CD4-positive, alpha-beta T cell treated with Interleukin-15 for 4 hours (primary cell): ENCODE measurements at places on chromosomes 3 and 15.

GRCh38 chr15:34473840-34474239 lies 36.2 kb upstream of the GOLGA8A start:
- DNase-seq = no peak

- DNase-seq = no peak
Observed at GRCh38 chr3:132332508-132332907, 15.3 kb downstream of the ACP3 start.

DNA sequence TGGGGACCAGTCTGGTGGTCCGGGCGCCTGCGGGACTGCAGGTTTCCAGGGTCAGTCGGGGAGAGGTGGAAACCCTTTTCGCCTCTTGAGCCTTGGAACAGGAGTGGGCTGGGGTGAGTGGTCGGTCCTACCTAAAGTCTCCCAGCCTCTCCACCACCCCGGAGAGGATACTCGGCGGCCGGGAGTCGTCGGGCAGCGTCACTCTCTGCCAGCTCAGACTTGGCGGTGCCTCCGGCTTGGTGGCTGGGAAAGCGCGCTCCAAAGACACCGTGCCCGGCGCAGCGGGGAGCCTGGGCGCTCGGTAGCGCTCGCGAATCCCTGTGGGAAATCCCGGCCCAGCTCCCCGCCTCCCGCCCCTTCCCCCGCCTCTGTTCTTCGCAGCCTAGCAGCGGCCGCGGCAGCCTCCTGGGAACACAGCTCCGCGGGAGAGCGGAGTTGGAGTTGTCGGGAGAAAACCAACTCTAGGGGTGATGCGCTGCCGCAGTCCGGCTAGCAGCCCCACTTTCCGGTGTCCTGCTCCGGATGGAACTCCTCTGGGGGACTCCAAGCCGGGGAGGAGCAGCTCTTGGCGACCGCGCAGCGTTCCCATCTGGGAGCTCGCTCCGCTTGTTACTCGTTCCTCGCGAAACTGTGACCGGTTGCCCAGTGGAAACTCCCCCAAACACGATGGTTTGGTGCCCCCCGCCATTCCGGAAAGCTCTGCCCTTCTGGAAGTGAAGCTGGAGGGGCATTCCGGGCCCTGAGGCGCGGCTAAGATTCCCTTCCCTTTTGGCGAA lies 1.4 kb downstream of the EPHB1 start:
- no peak for DNase-seq

DNA sequence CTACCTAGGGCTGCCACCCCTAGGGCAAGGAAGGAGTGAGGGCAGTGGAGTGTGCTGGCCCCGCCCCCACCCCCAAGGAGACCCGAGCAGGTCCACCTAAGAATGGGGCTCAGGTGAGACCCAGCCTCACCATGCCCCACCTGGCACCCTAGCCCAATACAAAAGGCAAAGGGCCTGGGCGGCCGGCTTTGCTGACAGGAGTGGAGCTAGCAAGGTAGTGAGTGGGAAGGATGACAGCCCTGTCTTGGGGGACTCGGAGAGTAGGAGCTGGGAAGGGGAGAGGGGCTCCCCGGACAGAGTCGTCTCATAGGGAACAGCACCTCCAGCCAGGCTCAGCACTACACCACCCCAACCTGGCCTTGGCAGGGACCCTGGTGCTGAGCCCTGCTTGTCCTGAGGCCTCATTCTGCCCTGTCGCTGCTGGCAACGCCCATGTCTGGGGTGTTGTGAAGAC lies 12.1 kb downstream of the C15orf39 start:
- no peak for DNase-seq

DNA sequence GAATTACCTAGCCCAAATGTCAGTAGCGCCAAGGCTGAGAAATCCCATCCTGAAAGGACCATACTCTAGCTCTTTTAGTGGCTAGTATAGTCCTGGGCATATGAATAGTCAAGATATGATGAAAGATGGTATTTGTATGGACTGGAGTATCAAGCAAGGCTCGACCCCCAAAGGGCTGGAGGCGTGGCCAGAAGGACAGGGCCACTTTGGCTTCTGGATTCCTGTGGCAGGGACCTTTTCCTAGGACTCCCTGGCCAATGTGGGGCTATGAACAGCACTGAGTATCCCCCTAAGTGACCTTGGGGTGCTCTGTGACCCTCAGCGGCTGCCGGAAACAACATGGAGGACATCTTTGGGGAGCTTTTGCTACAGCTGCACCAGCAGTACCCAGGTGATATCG lies 6.0 kb downstream of the MPI start:
- DNase-seq = no peak

DNA sequence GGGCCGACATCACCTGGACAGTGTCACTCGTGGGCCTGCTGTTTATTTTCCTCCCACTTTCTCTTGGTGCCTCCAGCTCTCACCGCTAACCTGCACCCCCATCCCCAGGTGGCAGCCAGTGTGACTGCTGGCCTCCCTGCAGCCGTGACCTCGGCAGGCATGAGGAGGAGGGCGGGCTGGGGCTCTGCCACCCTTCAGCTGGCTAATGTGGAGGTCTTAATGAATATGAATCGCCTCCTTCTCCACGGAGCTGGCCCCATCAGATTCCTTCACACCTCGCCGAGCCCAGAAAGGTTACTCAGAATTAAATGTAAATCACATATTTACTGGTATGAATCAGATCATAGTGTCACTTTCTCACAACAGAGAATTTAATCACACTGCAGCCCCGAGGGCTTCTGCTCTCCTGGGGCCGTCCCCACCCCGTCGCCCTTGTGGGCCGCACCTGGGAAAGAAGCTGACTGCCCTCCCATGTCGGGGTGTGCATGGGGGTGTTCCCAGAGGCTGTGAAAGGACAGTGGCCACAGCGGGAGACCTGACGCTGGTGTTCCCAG lies 171.1 kb upstream of the TLE3 start:
- DNase-seq = no peak

DNA sequence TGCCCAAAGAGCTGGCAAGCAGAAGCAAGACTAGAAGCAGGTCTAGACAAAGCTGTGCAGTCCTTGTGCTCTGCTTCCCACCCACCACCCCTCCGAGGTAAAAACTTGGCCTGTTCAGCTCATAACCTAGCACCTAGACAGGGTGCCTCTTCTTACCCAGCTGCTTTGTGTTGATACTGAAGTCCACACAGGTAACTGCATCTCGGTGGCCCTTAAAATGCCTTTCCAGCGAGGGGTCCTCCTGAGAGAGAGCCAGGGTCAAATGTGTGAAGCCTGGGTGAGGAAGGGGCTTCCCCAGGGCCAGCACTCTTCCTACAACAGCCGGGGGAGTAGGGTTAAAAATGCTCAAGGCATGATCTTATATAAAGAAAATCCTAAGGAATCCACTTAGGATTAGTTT lies 3.4 kb downstream of the POC1A start:
- DNase-seq = no peak

DNA sequence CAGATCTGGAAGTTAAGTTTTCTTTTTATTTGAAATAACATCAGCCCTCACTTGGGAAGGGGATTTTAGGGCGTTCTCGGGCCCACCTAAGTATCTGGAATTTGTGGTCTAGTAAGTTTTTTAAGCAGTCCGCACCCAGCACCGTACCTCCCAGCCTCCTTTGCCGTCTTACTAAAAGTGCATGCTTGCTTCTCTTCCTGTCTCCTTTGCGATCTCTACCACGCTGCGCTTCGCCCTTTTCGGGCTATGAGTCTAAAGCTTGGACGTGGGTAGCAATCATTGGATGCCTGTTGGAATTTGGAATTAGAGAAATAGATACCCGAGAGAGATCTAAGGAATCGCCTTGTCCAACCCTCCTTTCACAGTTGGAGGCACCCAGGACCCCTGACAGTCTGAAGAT lies 1.1 kb downstream of the THSD4 start:
- DNase-seq = no peak

- no peak for DNase-seq
Observed at GRCh38 chr15:43250785-43251184, 15.9 kb downstream of the TGM5 start.

- DNase-seq = no peak
Observed at GRCh38 chr3:48896936-48897335, 1.7 kb downstream of the SLC25A20 start.

- no peak for DNase-seq
Observed at GRCh38 chr3:105458518-105459215, 92.0 kb downstream of the ALCAM start.

DNA sequence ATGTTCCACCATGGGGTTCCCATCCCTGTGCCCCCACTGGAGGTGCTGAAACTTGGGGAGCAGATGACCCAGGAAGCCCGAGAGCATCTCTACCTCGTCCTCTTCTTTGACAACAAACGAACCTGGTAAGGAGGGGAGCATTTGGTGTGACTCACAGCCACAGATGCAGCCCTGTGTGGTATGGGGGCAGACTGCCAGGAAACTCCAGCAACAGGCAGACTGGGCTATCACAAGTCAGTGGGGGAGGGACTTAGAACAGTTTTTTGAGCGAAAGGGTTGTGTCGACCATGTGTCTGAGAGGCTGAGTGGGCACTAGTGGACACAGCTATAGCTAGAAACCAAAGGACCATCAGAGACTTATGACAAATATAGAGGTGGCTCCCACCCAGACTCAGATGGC lies 3.4 kb upstream of the OGG1 start:
- no peak for DNase-seq

GRCh38 chr15:83813682-83814081 lies 159.8 kb downstream of the ADAMTSL3 start:
- DNase-seq = no peak

GRCh38 chr3:69540706-69541581 lies 155.1 kb upstream of the FRMD4B start:
- no peak for DNase-seq

GRCh38 chr3:133077688-133078087 lies 39.5 kb downstream of the TMEM108 start:
- DNase-seq = no peak
